ENCODE measurements at places on chromosomes 5 and 9. TPM values are rescaled to one million over a fixed set of nuclear protein-coding genes. Genes with fewer than 3 reads are reported as not detected.

ATP10B gene
- 4.6 TPM for total RNA-seq

C5orf58 gene
- not detected for total RNA-seq

EDIL3 gene
- total RNA-seq: 15.4 TPM

TEX48 gene
- total RNA-seq: not detected

FOXD4L3 gene
- not detected for total RNA-seq

SNCAIP gene
- total RNA-seq: 31.6 TPM

MCTP1 gene
- total RNA-seq: 14.8 TPM

SLC25A2 gene
- total RNA-seq: 0.92 TPM

IL9 gene
- not detected for total RNA-seq

ABLIM3 gene
- total RNA-seq: 7.8 TPM

BAAT gene
- total RNA-seq: 0.53 TPM

GRCh38 chr9:111475195-111475594, 9.0 kb downstream of the ECPAS start:
- H3K36me3 ChIP-seq: peaks cover 14% of the 10 kb centered on the region
- no peak overlapping the region for H3K27ac ChIP-seq
- no peaks in the 10 kb centered on the region for H3K27me3 ChIP-seq
- no peak for DNase-seq
- H3K4me3 ChIP-seq: no peak overlapping the region

DNA sequence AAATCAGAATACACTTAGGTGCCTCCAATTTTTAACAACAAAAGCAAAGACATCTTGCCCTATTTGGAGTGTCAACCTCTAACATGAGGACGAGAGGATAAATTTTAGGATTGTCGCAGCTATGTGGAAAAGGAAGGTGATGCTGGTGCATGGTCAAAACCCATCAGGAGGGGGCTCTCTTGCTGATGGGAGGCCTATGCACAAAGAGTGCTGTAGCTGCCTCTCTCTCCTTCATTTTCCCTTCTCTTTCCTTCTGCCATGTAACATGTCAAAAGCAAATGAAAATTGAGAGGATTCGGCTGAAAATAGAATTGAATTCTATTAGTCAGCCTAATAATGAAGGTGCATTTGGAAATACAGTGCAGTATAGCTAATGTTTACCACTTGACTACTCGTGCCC, 578.7 kb upstream of the ZNF462 start:
- no peak overlapping the region for H3K4me3 ChIP-seq
- peaks cover 18% of the 10 kb centered on the region for H3K4me1 ChIP-seq
- H3K36me3 ChIP-seq: no peaks in the 10 kb centered on the region
- H3K27me3 ChIP-seq: no peaks in the 10 kb centered on the region

DNA sequence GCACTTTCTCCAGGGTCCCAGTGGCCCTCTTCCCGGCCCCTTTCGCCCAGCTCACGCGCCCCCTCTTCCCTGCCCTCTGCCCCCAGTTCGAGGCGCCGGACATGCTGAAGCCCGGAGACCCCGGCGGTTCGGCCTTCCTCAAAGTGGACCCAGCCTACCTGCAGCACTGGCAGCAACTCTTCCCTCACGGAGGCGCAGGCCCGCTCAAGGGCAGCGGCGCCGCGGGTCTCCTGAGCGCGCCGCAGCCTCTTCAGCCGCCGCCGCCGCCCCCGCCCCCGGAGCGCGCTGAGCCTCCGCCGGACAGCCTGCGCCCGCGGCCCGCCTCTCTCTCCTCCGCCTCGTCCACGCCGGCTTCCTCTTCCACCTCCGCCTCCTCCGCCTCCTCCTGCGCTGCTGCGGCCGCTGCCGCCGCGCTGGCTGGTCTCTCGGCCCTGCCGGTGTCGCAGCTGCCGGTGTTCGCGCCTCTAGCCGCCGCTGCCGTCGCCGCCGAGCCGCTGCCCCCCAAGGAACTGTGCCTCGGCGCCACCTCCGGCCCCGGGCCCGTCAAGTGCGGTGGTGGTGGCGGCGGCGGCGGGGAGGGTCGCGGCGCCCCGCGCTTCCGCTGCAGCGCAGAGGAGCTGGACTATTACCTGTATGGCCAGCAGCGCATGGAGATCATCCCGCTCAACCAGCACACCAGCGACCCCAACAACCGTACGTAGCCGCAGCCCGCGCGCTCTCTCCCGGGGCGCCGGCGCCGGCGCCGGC, 1.0 kb downstream of the PRDM6 start:
- H3K36me3 ChIP-seq: no peaks in the 10 kb centered on the region
- peak overlapping the region; percentile 82 for H3K4me3 ChIP-seq
- H3K27me3 ChIP-seq: peaks cover 94% of the 10 kb centered on the region
- H3K4me1 ChIP-seq: peaks cover 28% of the 10 kb centered on the region

DNA sequence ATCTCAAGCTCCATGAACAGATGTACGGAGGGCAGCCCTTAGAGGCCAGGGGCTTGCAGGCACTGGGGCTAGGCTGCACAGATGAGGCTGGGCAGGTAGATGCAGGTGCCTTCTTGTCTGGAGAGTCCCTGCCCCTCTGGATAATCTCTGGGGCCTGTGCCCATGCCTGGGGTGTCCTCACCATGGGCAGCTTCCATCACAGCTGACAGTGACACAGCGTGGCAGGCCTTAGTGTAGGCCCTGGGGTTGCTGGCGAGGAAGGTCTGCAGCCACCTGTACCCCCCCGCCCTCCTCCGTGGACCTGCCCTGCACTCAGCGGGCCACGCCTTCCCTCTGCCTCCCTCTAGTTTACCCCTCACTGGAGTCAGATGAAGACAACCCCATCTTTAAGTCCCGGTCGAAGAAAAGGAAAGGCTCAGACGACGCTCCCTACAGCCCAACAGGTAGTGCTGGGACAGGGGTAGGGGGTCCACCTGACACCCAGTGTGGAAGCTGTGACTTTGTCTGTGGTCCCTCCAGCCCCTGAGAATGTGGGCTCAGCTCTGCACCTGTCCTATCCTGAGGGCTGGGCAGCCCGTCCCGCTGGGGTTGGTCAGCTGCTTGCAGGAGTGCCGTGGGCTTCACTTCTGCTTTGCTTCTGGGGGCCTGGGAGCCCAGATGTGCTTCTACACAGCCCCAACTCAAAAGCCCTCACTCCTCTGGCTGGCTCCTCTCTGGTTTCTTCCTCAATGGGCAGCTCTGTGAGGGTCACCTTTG, 98.4 kb downstream of the PHF2 start:
- H3K4me1 ChIP-seq: no peaks in the 10 kb centered on the region
- peak; percentile 59 for DNase-seq
- no peak overlapping the region for H3K27ac ChIP-seq
- H3K4me3 ChIP-seq: no peak overlapping the region

DNA sequence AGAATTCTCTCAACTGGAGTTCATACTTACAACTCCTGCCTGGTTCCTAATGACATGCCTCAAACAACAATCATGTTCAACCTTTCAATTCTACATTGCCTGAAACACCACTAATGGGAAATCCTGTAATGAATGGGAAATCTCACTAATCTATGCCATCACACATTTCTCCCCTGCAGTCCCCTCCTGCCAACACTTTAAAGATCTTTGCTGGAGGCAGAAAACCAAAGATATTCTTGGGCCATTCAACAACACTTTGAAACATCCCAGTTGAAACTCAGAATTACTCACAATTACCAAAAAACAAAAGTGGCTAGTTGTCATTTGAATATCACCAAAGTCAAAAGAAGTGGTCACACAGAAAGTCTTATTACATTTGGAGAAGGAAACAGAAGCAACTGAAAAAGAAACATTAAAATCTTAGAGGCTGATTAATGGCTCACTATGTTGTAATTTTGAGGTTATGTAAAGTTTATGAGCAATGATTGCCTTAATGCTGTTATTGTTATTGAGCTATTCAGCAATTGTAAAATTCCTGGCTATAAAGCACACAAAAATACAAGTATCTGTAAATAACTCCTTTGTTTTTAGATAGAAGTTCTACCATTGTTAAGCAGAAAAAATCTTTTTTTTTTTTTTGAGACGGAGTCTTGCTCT, 313.4 kb upstream of the SLC30A5 start:
- peaks cover 14% of the 10 kb centered on the region for H3K4me1 ChIP-seq
- no peaks in the 10 kb centered on the region for H3K27me3 ChIP-seq
- no peaks in the 10 kb centered on the region for H3K36me3 ChIP-seq
- H3K4me3 ChIP-seq: no peak overlapping the region

DNA sequence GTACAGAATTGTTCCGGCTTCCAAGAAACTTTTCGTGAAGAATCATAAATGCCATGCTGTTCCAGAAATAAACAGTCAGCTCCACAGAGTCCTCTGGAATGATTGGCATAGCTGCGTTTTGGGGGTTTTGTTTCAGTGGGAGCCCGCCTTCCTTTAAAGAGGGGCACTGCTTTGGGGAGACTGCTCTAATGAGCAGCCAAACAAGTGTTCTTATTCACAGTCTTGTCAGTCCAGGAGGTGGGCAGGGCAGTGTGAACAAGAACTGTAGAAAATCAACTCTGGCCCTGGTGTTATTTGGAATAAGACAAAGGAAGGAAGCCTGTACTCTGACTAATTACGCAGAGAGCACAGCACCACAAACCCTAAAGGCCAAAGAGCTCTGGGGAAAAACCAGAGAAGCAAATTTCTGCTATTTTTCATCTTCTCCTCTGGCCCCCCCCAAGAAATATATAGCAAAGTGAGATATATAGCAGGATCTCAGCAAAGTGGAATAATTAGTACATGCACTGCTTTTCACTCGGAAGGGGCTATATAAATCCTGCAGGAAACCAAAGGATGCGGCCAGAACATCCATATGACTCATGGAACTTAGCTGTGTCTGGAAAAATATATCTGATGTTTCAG, 92.9 kb downstream of the GLDC start:
- H3K36me3 ChIP-seq: no peaks in the 10 kb centered on the region
- H3K27me3 ChIP-seq: no peaks in the 10 kb centered on the region
- DNase-seq: no peak
- H3K4me3 ChIP-seq: no peak overlapping the region

- no peaks in the 10 kb centered on the region for H3K36me3 ChIP-seq
- peaks cover 32% of the 10 kb centered on the region for H3K4me1 ChIP-seq
- peak overlapping the region; percentile 90 for H3K4me3 ChIP-seq
- peak overlapping the region; percentile 66 for H3K27ac ChIP-seq
- peaks cover 65% of the 10 kb centered on the region for H3K27me3 ChIP-seq
Observed at GRCh38 chr5:154189819-154190594, 526 bp upstream of the GALNT10 start.

GRCh38 chr5:78985725-78986223, 664 bp upstream of the ARSB start:
- no peak for DNase-seq
- peak overlapping the region; percentile 91 for H3K4me3 ChIP-seq
- H3K4me1 ChIP-seq: peaks cover 27% of the 10 kb centered on the region
- H3K36me3 ChIP-seq: no peaks in the 10 kb centered on the region

GRCh38 chr5:128035689-128036088, 47.9 kb upstream of the SLC12A2 start:
- peaks cover 7% of the 10 kb centered on the region for H3K4me1 ChIP-seq
- peak overlapping the region; percentile 10 for H3K27ac ChIP-seq
- DNase-seq: no peak
- H3K4me3 ChIP-seq: peak overlapping the region; percentile 42

GRCh38 chr9:967903-968641, 8.4 kb upstream of the DMRT3 start:
- no peaks in the 10 kb centered on the region for H3K36me3 ChIP-seq
- peak overlapping the region; percentile 20 for H3K27ac ChIP-seq
- H3K4me1 ChIP-seq: peaks cover 15% of the 10 kb centered on the region
- peak overlapping the region; percentile 77 for H3K4me3 ChIP-seq
- no peak for DNase-seq
- H3K27me3 ChIP-seq: peaks cover 95% of the 10 kb centered on the region

- H3K4me1 ChIP-seq: peaks cover 14% of the 10 kb centered on the region
- no peaks in the 10 kb centered on the region for H3K36me3 ChIP-seq
- H3K27me3 ChIP-seq: peaks cover 24% of the 10 kb centered on the region
Observed at GRCh38 chr5:1782385-1783215, 17.0 kb downstream of the MRPL36 start.

DNA sequence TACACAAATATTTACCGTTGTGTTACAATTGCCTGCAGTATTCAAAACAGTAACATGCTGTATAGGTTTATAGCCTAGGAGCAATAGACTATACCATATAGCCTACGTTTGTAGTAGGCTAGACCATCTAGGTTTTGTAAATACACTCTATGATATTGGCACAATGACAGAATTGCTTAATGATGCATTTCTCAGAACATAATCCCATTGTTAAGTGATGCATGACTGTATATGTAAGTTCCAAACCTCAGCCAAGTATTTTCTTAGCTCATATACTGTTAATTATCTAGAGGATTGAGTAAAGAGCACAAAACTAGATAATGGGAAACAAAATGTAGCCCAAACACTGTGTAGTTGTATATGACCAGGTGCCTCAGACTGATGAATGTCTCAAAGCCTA, 220.1 kb downstream of the ANXA1 start:
- no peak overlapping the region for H3K4me3 ChIP-seq
- H3K27ac ChIP-seq: no peak overlapping the region
- no peaks in the 10 kb centered on the region for H3K4me1 ChIP-seq
- no peak for DNase-seq
- no peaks in the 10 kb centered on the region for H3K36me3 ChIP-seq

GRCh38 chr9:118170032-118170955, 466.1 kb downstream of the TLR4 start:
- no peak overlapping the region for H3K27ac ChIP-seq
- H3K36me3 ChIP-seq: no peaks in the 10 kb centered on the region
- H3K4me1 ChIP-seq: no peaks in the 10 kb centered on the region
- no peak for DNase-seq
